ENCODE measurements at places on chromosomes 4 and X. TPM values are rescaled to one million over a fixed set of nuclear protein-coding genes. Genes with fewer than 3 reads are reported as not detected.

The CD99L2 gene
- total RNA-seq, result 53.3 TPM

The EDA2R gene
- total RNA-seq, result 12.2 TPM

The USP17L24 gene
- not detected for total RNA-seq

The NPNT gene
- total RNA-seq, result 0.44 TPM

The PLAC1 gene
- 0.68 TPM for total RNA-seq

The DCAF4L1 gene
- 0.14 TPM for total RNA-seq

The AASDH gene
- total RNA-seq, result 3.1 TPM

The UGT2B11 gene
- total RNA-seq, result 0.16 TPM

The SPP1 gene
- 162 TPM for total RNA-seq

The COQ2 gene
- total RNA-seq, result 21.7 TPM

The L1CAM gene
- 22.0 TPM for total RNA-seq

The UGT2A1 gene
- total RNA-seq, result not detected

The PDZD4 gene
- total RNA-seq, result 2.9 TPM

The ARAP2 gene
- total RNA-seq, result 0.36 TPM

The SPANXN4 gene
- not detected for total RNA-seq

The PNMA6F gene
- total RNA-seq, result 0.02 TPM

The PABPC1L2A gene
- total RNA-seq, result not detected

The TRIM60 gene
- total RNA-seq, result not detected

The KLB gene
- 0.08 TPM for total RNA-seq

The FRAS1 gene
- total RNA-seq, result 3.3 TPM

The F11 gene
- not detected for total RNA-seq

The PPP1R2C gene
- total RNA-seq, result not detected

The KLKB1 gene
- not detected for total RNA-seq

The AMBN gene
- total RNA-seq, result not detected

The NALF2 gene
- total RNA-seq, result 5.2 TPM

The ARR3 gene
- total RNA-seq, result not detected
